ENCODE measurements at places on chromosomes 3 and 15.

GRCh38 chr3:46575577-46576222 is 9.6 kb upstream of the LRRC2 start:
- DNase-seq, result no peak

GRCh38 chr3:25056803-25057351 is 371.2 kb upstream of the RARB start:
- DNase-seq, result no peak

GRCh38 chr15:43325039-43325684 is 5.2 kb downstream of the LCMT2 start:
- no peak for DNase-seq

GRCh38 chr3:67076607-67077006 is 78.5 kb downstream of the KBTBD8 start:
- DNase-seq, result no peak

DNA sequence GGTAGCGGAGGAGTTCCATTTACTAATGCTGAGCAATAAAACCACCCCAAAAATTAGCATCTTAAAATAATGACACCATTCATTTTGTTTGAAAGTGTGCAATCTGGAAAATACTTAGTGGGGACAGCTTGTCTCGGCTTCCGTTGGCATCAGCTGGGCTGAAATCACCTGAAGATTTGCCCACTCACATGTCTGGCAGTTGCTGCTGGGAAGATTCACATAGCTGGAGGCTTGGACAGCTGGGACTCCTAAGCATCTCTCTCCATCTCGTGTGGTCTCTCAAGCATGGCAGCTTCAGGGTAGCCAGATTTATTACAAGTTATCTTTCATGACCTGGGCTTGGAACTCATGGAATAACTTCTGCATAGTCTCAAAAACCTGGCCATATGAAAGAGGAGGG is 38.4 kb upstream of the BFSP2 start:
- peak; percentile 62 for DNase-seq

DNA sequence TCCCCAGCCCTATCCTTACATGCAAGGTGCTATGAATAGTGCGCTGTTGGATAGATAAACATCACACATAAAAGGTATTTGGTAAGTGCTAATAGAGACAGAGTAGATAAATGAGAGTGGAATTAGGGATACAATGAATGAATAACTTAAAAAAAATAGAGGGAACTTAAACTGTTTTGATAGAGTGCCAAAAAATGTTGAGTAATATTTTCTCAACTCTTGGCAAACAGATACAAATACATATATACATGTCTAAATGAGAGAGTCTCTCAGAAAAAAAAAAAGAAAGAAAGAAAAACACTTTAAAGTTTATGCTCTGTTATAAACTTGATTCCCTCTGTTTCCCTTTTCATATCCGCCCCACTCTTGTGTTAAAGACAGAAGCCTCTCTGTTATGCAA is 667.4 kb downstream of the ROBO2 start:
- DNase-seq, result no peak

GRCh38 chr3:134618478-134619300 is 32.1 kb downstream of the KY start:
- DNase-seq, result no peak

DNA sequence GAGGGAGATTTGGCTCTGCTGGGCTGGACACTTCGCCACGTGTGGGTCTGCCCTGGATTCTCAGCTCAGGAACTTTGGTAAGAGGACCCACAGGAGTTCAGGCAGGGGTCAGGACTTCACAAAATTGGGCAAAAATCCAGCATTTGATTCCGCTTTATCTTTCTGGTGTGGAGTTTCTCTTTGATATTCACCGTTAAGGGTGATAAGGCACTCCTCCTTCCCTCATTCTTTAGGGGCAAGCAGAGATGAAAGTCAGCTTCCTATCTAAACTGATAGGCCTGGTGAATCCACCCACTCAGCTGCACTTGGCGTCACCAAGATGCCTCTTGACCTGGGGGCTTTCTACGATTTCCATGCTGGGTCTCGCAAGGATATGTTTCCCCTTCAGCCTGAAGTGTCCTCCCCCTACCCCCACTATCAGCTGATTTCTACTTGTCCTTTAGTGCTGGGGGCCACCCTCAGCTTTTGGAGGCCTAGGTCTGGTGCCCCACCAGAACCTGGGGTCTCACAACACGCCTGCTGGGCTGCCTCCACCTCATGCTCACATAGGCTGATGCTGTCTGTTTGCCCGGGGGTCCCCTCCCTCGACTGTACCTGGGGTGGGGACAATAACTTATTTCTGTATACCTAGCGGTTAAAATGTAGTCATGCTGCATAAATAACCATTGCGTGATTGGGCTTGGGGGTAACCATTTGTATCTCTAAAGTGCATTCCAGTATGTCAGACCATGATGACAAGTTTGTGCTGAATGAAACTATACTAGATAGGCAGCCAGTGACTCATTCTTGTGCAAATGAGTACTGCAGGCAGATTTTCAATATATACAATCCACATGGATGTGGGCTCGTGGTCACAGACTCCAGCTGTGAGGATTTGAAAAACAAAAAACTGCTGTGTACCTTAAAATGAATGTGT is 248.3 kb downstream of the ADAMTS17 start:
- no peak for DNase-seq

- no peak for DNase-seq
Measured at GRCh38 chr3:52073490-52073889, 17.1 kb upstream of the DUSP7 start.

- DNase-seq, result no peak
Measured at GRCh38 chr3:42403737-42404136, 6.7 kb downstream of the LYZL4 start.

- DNase-seq, result no peak
Measured at GRCh38 chr15:68384451-68385239, 47.3 kb downstream of the ITGA11 start.

DNA sequence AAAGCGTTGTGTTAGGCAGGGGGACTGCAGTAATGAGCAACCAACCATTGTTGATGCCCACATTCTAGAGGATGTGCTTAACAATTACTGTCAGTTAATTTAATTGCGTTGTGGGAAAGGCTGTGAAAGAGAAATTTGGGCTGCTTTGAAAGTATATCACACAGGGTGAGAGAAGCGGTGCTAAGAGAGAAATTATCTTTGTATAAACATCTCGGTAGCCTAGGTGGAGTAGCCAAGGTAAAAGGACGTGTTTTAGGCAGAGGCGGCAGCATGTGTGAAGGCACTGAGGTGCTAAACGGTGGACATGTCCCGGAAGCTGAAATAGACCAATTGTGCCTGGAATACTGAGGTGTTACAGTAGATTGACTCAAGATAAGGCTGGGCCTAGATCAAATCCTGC is 71.9 kb downstream of the UBE2E2 start:
- no peak for DNase-seq

DNA sequence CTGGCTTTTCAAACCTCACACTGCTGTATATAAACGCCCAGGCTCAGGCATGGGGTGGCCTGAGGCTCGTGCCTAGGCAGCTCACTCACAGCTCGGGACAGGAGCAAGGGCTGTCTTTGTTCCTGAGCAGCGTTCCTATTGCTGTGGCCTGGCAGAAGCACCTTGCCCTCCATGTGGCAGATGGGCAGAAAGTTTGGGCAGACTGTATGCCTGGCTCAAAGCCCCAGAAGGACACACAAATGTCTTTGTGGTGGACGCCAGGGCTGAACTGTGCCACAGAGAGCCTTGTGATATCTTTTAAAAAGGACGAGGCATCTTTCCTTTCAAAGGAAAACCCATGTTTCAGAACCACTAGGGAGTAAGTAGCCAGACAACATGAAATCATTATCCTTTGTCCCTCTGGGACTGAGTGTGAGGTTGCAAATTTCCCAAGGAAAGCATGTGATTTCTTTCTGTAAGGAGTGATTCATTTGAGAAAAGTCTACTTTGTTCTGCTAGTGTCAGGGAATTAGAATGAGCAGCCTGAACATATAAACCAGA is 29.3 kb upstream of the UBE2E1 start:
- DNase-seq, result no peak

- DNase-seq, result no peak
Measured at GRCh38 chr3:178517665-178518334, 18.4 kb upstream of the KCNMB2 start.

DNA sequence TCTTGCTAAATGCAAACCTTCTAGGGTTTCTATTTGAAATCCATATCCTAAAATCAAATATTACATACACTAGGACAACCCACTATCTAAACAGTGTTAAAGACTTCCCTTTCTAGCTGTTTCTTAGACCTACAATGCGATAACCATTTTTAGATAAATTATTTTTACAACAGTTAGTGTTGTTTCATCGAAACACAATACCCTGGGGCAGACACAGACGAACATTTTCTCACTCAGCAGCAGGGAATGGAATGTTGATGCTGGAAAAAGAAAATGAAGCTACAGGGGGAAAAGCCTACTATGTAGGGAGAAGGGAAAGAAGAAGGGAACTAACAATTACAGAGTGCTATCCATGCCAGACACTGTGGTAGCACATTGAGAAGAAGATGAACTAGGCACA is 6.0 kb upstream of the HERC1 start:
- DNase-seq, result no peak

DNA sequence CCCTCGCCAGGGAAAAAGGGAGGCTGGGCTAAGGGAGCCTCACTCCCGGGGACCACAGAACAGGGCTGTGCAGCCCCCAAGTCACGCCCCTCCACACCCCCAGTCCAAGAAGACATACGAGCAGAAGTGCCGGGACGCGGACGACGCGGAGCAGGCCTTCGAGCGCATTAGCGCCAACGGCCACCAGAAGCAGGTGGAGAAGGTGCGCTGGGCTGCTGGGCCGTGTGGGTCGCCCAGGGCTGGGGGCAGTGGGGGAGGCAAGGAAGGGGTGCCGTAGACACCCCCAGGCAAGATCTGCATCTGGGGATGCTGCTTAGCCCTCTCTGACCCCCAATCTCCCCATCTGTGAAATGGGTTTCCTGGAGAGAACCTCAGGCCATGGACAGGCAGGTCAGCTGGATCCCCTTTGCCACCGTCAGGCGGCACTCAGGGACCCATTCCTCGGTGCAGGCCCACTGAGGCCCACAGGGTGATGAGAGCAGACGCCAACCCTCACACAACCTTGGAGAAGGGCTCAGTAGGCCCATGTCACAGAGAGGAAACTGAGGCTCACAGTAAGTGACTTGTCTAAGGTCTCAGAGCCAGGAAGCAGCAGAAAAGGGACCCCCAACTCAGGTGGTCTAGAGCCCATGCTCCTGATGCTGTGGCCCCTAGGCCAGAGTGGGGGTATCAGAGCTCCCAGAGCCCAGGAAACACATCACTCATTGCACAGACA is 33.7 kb downstream of the PSTPIP1 start:
- no peak for DNase-seq

- no peak for DNase-seq
Measured at GRCh38 chr3:42184651-42185443, 81.1 kb downstream of the CCK start.

- DNase-seq, result no peak
Measured at GRCh38 chr3:18680758-18681157, 255.6 kb upstream of the SATB1 start.

- no peak for DNase-seq
Measured at GRCh38 chr3:4413467-4413866, 53.6 kb downstream of the SUMF1 start.

GRCh38 chr15:35680951-35681350 is 135.0 kb upstream of the DPH6 start:
- DNase-seq, result no peak

DNA sequence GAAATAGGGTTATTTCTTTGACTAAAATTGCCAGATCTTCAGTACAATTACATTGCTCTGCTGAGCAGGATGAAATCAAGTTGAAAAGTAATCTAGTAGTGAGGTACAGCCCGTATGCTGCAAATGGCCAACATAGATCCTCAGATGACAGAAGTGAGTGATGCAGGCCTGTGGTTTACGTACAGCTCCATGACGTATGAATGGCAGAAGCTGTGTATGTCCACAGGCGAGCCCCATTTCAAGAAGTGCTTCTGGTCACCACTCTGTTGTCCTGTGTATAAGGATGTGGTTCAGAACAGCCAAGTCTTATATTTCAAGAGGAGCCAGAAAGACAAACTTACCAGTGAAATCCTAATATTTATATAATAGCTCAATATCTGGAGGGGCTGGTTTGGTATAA is 9.2 kb downstream of the CD86 start:
- no peak for DNase-seq

GRCh38 chr15:66704019-66704802 is 2.2 kb downstream of the SMAD6 start:
- DNase-seq, result no peak

GRCh38 chr3:106114220-106114619 is 245.4 kb upstream of the CBLB start:
- DNase-seq, result no peak

GRCh38 chr3:154089421-154090420 is 31.5 kb upstream of the ARHGEF26 start:
- DNase-seq, result no peak

- no peak for DNase-seq
Measured at GRCh38 chr3:173796405-173796804, 398.9 kb downstream of the NLGN1 start.

- DNase-seq, result peak; percentile 43
Measured at GRCh38 chr3:188338086-188338485, 184.1 kb downstream of the LPP start.

GRCh38 chr3:17755836-17756235 is 13.4 kb upstream of the TBC1D5 start:
- no peak for DNase-seq

DNA sequence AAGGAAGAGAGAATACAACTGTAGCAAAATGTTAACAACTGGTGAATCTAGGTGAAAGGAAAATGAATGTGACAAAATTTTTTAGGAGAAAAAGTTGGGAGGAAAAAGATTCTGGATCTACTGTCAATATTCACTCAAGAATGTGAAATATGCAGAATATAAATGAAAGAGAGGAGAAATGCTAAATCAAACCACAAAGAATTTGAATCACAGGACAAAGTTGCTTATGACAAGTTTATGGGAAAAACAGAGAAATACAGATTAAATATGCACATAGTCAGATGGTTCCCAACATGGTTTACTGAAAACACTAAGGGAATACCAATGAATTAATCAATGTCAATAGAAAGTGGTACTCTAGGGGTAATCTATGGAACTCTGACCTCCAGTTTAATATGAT is 27.6 kb downstream of the C3orf33 start:
- DNase-seq, result no peak

DNA sequence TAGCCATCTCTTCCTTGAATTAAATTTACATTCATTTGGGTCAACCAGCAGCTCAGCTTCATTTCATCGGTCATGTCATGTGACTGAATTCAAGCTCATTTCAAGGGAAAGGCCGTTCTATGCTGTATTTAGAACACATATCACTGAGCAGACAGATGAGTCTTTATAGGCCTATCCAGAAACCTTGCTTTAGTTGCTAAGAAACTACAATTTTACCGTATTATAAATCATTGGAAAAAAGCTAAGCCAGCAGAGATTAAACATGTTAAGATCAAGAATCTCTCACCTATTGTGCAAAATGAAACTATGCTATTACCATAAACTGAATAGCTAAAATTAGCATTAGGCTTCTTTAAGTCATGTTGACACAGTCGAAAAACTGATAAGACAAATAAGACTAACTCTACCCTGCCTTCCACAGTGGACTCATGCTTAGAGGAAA is 2.2 kb downstream of the NPTN start:
- DNase-seq, result no peak

GRCh38 chr3:62325896-62326295 is 47.5 kb downstream of the FEZF2 start:
- no peak for DNase-seq

- DNase-seq, result no peak
Measured at GRCh38 chr15:77768521-77769078, 135.9 kb upstream of the LINGO1 start.
